ENCODE measurements at places on chromosomes 3 and 15.

DNA sequence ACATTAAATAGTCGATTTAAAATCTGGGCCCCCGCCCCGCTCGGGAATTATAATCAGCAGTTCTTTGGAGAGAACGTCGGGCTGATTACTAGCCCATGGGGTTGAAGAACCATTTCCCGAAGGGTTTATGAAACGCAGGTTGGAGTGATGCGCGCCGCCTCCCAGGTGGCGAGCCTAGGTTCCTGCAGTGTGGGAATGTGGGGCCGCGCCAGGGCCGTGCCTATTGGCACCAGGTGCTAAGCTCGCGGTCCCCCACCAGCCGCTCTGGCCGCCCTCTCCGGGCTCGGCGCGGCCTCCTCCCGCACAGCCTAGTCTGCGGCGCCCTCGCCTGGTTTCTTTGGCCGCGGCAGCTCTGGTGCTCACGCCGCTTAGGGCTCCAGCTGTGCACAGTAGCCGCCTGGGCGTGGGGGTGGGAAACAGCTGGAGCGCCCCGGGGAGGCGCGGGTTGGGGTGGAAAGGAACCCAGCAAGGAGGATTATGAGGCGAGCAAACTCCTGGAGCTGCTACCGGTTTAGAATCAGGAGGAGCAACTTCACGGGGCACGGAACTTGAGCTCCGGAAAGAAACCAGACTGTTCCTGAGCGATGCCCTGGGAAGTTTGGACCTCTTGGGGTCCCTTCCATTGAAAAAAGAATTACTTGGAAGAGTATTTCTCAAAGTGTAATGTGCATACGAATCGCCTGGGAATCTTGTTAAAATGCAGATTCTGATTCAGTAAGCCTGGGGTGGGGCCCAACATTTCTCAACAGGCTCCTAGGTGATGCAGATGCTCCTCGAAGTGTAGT is 5.6 kb upstream of the MECOM start:
- peak; percentile 73 for DNase-seq

DNA sequence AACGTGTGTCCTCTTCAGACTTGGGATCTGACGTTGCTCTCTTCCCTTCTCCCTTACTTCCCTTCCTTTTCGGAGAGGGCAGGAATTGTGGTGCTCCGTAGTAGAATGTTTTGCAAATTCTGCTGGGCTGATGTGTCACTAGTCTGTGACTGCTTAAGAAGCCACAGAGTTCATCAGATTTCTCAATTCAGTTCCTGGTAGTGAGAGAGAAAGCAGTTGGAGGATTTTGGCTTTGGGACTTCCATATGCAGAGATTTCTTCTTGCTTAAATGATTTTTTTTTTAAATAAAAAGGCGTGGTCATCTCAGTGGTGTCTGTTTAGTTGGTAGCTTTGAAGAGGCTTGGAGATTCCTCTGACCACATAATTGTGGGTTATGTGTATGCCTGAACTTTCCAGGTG is 10.1 kb downstream of the CEMIP start:
- DNase-seq: peak; percentile 9

GRCh38 chr15:93478947-93479346 is 389.9 kb upstream of the RGMA start:
- DNase-seq: no peak

- DNase-seq: peak; percentile 29
Observed at GRCh38 chr3:119595639-119596334, 1.9 kb upstream of the PLA1A start.
